RKO (cell line): ENCODE measurements at places on chromosomes 12 and 14.

- no peak for DNase-seq
Observed at GRCh38 chr14:102910442-102910841, 12.0 kb upstream of the AMN start.

DNA sequence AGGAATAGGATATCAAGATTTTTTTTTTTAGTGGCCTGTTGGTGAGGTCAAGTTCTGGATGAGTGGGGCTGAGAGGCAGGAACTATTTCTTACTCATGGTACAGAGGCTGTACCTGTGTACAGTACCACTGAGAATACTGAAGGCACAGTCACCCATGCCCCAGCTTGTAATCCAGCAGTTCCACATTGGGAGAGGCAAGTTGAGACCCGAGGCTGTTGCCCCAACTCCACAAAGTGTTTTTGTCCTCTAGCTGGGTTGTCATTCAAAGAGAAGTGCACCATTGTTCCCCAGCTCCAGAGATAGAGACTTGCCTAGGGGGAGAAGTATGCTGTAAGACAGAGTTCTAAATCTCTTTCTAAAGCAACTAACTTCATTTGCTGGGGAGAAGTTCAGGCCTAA is 38.7 kb downstream of the ARID2 start:
- DNase-seq, result no peak

GRCh38 chr14:36582011-36582873 is at the start of gene NKX2-8:
Gene NKX2-8, minus strand, starts transcription at chr14:36582614. Its CDS starts 225 bp downstream, at chr14:36582389.
- no peak for DNase-seq

DNA sequence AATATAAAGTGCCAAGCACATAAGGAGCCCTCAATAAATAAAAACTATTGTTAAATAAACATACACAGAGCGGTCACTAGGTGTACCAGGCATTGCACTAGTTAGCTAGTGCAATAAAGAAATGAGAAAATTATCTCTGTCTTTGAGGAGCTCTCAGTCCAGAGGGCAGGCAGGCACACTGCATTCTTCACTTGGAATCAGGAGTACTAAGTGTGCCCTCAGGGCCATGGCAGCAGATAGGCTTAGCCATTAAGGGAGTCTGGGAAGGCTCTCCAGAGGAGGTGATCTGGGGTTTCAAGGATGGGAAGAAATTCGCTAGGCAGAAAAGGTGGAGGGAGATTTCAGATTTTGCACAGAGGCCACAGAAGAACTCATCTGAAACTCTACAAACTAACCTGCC is 9.1 kb downstream of the ABCD4 start:
- no peak for DNase-seq

GRCh38 chr12:19322376-19322775 is 116.9 kb upstream of the AEBP2 start:
- DNase-seq, result no peak

GRCh38 chr14:68349900-68350629 is 442.8 kb downstream of the ZFP36L1 start:
- no peak for DNase-seq

GRCh38 chr12:64566122-64566521 is 44.2 kb upstream of the RASSF3 start:
- DNase-seq, result no peak
